ENCODE measurements at places on chromosomes 5 and 9.

- no peak for DNase-seq
These were observed 43.7 kb downstream of the ZNF366 start for GRCh38 chr5:72463449-72464052.

DNA sequence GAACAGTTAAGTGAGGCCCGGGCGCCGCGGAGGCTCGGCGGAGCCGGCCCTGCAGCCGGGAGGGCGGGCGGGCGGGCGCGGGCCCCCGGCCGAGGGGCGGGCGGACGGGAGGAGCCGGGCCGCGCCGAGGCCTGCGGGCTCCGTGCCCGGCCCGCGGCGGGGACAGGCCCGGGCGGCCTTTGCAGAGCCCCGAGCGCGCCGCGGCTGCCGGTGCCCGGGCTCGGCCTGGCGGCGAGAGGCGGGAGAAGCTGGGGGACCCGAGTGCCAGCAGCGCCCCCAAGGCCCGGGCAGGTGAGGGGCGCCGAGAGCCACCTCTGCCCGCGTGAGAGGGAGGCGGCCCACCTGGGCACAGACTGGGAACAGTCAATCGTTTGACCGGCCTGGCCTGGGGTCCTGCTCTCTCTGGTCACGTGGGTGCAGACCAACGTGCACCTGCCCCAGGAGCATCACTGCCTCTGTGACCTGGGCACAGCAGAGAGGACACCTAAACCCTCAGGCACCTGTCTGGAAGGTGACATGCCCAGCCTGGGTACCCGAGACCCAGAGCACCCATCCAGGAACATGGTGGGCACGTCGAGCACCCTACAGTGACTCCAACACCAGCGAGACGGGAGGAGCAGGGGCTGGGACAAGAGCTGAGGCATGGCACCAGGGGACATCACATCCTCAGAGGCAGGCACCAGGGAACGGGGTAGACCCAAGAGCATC lies 531 bp downstream of the MVB12B start:
- DNase-seq: no peak

- peak; percentile 25 for DNase-seq
These were observed 9.2 kb upstream of the FUBP3 start for GRCh38 chr9:130570208-130570607.

- no peak for DNase-seq
These were observed 75.1 kb downstream of the MAT2B start for GRCh38 chr5:163580516-163580915.

- no peak for DNase-seq
These were observed 7.2 kb upstream of the MEF2C start for GRCh38 chr5:88890070-88890781.

GRCh38 chr5:57986761-57987341 lies 473.0 kb downstream of the PLK2 start:
- DNase-seq: peak; percentile 44

- DNase-seq: no peak
These were observed 659.8 kb upstream of the KLF4 start for GRCh38 chr9:108149326-108149725.

DNA sequence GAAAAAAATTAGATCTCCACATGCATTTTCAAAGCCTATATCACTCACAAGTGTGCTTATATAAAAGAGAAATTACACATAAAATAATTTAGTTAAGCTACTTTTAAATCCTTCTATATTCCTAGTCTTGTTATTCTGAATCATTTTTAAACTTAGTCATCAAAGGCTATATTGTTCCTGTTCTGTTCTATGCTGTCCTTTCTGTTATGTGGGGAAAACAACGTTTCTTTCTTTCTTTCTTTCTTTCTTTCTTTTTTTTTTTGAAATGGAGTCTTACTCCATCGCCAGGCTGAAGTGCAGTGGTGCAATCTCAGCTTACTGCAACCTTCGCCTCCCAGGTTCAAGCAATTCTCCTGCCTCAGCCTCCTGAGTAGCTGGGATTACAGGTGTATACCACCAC lies 389.2 kb upstream of the FTMT start:
- DNase-seq: no peak

DNA sequence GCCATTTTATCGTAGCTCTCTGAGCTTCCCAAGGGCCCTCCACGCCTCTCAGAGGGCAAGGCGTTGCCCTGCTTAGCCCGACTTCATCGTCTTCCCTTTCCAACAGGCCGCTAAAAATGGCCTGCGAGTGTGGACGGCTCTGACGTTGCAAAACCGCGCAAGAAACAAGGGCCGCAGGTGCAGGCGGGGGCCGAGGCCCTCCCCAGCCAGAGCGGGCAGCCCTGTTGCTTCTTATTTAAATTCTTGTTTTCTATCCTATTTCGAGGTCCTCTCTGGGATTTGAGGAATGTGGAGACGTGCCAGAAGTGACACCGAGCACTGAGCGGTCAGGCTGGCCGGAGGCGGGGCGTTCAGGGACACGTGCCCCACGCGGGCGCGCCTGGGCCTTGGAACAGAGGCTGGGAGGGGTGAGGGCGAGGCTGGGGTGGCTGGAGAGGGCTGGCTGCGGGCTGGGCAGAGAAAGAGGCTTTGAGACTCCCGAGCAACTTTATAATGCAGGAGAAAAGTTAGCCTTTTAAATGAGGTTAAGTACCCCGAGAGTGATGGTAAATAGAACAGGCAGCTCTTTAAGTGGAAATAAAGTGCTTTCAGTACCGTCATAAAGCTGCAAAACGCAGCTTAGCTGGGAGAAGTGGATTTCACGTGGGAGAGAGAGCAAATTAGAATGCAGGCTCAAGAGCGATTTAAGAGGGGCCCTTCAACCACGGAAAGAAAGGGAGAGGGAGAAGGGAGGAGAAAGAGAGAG lies 243.6 kb downstream of the AUH start:
- DNase-seq: peak; percentile 73

DNA sequence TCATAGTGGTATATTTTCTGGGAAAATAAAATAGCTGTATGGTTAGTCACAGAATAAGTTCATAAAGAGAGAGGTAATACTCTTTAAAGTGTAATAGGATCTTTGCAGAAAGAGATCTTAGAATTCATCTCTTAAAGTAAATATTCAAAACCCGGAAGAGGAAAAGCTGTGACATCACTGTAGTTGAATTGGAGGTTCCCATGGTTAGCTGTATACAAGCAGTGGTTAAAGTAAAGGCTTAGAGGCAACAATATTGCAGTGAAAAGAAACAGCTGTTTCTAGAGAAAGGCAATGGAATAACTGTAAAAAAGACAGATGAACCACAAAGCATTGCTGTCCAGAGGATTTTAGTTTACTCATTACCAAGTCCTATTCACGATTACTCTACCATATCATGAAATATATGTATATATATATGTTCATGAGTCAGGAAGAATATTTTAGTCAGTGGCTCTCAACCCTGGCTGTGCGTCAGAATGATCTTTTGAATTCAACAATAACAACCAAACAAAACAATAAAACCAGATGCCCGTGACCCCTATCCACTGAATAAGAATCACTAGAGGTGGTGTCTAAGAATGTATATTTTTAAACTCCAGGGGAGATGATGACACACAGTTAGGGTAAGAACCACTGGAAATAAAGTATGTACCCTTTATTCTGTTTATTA lies 4.7 kb downstream of the ERCC6L2 start:
- peak; percentile 58 for DNase-seq

- DNase-seq: no peak
These were observed 73.4 kb upstream of the CDH6 start for GRCh38 chr5:31119938-31120641.

GRCh38 chr9:98930792-98931191 lies 12.9 kb upstream of the COL15A1 start:
- DNase-seq: no peak

- DNase-seq: peak; percentile 64
These were observed 74.3 kb upstream of the SSBP2 start for GRCh38 chr5:81825237-81825636.

DNA sequence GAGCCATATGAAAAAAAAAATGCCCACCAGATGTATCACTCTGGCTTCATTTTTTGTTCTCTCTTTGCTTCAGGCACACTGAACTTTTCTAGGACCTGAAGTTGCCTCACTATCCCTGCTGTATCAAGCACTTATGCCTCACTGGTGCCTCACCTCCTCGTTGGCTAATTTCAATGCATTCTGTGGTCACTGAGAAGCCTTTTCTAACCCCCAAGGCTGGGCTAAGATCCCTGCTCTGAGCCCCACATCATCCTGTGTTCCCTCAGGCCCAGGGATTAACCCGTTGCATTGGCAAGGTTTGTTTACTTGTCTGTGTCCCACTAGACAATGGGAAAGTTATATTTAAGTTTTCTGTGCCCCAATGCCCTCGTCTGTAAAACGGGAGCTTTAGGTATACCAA lies 362.7 kb downstream of the OSTF1 start:
- no peak for DNase-seq

GRCh38 chr5:14330291-14330690 lies 187.1 kb downstream of the TRIO start:
- DNase-seq: no peak

DNA sequence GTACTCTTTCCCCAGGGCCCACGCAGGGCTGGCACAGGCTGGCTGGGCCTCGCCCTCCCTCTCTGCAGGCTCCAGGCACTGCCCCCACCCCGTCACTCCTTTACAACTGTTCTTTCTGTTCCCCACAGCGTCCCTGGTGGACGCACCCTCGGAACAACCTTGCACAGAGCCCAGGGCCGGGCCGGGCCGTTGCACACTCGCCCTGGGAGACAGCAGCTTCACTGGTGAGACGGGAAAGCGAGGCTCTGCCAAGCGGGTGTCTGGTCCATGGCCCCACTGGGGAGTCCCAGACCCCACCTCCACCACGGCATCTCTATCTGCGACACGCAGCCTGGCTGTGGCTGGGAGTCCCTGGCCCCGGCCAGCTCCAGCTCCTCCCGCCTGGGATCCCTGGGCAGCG lies 18.4 kb upstream of the QSOX2 start:
- no peak for DNase-seq

DNA sequence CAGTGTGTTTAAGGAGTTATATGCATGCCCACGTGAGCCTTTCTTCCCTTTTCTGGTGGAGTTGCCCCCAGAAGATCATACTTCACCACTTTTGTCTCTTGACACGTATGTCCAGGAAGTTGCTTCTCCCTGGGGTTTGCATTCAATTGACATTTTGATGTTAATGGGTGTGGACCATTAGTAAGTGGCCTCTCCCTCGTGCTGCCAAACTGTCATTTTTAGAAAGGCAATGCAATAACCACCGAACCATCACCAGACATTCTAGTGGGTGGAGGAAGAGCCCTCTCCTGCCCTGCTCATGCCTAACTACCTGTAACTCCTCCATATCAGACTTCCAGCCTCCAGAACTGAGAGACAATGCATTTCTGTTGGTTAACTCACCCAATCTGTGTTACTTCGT lies 290.8 kb downstream of the ATPSCKMT start:
- DNase-seq: no peak
